Posterior vena cava (tissue), 2 donors: ENCODE measurements at places on chromosomes 5 and 9. TPM values are rescaled to one million over a fixed set of nuclear protein-coding genes. Genes with fewer than 3 reads are reported as not detected.

WNT8A gene
- total RNA-seq = not detected

IL4 gene
- total RNA-seq = not detected

PDE8B gene
- 7.7 TPM for total RNA-seq

INSL4 gene
- total RNA-seq = not detected

FBP2 gene
- not detected for total RNA-seq

TERT gene
- not detected for total RNA-seq

CCDC192 gene
- not detected for total RNA-seq

IL13 gene
- not detected for total RNA-seq

JADE2 gene
- total RNA-seq = 38.4 TPM

ACTBL2 gene
- not detected for total RNA-seq

NSUN2 gene
- total RNA-seq = 35.2 TPM

DNA sequence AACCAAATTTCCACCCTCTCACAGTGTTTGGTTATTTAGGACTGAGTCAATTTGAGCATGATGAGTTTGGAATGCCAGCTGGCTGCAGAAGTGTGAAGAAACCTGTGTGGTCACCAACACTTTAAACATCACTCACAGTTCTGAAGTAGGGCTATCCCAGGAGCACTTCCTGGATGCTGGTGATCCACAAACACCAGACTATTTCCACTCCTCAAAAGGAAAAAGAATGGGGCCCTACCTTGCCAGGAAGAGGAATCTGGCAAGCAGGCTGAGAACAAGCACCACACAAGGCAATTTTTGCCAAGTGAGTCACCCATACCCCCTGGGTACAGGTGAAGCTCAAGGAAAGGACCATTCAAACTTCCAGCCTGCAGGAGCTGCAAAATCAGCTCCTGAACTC, 294.2 kb upstream of the PTGER4 start:
- DNase-seq = no peak

DNA sequence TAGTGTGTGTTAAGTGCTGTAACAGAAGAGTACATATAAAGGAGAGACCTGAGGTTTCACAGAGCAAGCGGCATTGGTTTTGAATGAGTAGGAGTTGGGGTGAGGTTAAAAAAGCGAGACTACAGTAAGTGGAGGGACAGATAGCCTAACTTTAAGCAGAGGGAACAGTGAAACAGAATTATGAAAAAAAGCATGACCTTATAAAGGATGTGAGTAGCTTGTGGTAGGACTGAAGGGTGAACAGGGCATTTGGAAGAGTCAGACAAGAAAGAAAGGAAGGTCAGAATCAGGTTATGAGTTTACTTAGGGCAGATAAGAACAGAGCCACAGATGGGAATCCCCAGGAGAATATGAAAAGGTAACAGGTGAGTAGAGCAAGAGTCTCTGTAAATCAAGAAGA, 22.5 kb downstream of the MSANTD3 start:
- DNase-seq = no peak

DNA sequence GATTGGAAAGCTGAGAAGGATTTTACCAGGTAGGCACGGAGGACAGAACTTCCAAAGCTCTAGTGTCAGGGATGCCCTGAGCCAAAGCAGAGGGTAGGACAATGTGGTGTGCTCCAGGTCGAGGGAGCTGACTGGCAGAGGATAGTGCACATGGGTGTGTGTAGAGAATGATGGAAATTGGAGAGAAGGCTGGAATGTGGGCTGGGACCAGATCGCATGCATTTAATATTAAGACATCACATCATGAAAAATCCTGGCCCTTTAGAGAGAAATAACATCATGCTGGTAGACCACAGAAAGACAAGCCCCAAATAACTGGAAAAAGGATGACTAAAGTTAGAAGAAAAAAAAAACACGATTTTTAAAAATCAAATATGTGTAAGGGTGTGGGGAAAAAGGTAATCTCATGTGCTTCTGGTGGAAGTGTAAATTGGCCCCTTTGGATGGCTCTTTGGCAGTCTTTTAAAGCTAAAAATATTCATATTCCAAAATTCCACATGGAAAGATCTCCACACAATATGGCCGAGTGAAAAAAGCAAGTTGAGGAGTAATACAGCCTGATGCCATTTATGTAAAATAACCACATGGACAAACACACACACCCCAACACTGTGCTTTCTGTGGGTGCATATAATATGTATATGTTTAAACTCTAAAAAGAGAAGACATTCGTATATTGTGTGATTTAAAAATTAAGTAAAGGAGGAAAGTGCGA, 67.0 kb upstream of the TGFBR1 start:
- DNase-seq = no peak

DNA sequence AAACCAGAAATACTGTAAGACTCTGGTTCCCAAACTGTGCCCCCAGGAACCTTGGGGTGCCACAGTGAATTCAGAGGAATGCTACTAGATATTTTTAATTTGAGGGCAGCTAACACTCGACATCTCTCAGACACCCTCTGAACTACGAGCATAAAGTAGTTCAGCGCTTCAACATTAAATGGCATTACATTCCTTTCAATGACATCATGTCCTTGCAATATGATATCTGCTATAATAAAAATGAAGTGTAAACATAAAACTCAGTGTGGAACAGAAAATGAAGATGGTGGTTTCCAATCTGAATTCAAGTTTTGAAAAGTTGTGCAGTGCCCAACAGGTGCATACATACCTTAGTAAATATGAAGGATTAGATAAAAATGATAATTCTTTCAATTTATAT, 116.1 kb downstream of the LPAR1 start:
- DNase-seq = no peak

DNA sequence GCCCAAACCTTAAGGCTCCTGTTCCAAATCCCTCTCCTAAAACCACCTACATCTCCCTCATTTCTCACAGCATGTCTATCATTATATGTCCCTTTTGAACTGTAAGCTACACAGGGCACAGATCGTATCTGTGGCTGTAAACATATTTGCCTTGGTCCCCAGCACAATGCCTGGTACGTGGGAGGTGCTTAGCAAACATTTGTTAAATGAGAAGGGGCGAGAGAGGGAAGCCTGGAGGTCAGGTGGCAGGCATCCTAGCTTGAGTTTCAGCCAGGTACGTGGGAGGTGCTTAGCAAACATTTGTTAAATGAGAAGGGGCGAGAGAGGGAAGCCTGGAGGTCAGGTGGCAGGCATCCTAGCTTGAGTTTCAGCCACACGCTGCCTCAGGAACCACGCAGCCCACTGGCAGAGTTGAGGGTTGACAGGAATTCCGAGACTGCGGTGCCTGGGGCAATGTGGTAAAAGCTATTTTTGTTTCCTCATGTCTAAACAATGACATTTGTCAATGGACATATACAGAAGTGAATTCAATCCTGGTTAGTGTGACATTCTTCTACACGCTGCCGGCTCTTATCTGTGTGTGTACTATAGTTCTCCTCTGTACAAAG, 113.6 kb downstream of the EFNA5 start:
- no peak for DNase-seq

DNA sequence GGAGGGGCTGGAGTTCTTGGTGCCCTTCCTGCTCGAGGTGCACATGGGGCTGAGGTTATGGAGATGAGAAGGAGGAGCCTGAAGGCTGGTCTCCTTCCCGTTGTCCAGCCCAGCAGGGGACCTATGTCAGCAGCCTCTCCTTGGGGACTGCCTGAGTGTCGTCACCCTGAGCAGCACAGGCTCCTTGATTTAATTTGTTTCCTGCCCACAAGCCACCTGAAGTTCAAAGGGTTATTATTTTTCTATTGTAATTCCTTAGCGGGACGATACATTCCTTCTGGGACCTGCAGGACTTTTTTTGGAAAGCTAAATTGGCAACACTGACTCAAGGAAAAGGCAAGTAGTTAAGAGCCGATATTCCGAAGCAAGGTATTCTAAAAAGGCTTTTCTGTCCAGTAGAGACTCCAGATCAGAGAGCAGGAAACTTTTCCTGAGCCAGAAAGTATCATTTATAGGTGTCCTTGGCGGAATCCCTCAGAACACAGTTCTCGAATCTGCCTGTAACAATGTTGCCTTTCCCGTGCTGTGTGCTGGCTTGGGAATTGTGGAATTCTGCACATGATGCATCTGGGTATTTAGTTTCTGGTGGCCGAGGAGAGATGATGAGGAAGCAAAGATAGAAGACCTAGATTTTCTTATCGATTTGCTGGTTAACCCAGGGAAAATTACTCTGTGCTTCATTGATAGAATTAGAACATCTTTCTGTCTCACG, 55.4 kb downstream of the ARHGAP26 start:
- no peak for DNase-seq

GRCh38 chr5:174188295-174188694, 142.8 kb downstream of the NSG2 start:
- no peak for DNase-seq

DNA sequence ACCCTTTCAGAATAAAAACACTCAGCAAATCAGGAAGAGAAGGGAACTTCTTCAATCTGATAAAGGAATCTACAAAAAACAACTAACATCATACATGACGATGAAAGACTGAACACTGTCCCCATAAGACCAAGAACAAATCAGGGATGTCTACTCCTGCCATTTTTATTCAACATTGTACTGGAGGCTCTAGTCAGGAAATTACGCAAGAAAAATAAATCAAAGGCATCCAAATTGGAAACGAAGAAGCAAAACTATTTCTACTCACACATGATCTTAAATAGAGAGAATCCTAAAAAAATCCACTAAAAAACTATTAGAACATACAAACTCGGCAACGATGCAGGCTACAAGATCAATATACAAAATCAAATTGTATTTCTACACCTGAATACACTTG, 42.3 kb downstream of the IPPK start:
- no peak for DNase-seq

DNA sequence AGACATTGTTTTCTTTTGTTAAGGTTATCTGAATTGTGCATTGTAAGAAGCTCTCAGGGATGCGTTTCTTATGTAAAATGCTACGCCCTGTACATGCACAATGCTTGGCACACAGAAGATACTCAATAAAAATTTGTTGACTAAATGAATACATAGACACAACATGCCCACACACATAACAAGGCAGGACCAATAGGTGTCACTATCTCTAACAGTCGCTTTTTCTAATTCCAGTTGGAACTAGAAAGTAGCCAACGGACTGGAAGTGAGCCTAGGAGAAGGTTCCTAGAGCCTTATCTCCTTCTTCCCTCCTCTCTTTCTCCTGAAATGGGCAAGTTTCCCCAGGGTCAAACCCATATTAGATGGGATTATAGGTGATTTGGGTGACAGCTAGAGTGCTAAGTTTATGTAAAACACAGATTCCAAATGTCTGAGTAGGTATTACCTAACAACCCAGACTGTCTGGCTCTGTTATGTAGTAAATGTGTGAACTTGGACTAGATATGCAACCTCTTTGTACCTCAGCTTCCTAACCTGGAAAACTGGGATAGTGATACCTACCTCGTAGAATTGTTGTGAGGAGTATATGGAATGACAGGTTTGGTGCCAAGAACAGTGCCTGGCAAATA, 603.0 kb downstream of the RAB3C start:
- DNase-seq = no peak
